ENCODE measurements at places on chromosomes 3 and 15.

GRCh38 chr3:73072634-73073033 lies 11.2 kb downstream of the EBLN2 start:
- DNase-seq = no peak

DNA sequence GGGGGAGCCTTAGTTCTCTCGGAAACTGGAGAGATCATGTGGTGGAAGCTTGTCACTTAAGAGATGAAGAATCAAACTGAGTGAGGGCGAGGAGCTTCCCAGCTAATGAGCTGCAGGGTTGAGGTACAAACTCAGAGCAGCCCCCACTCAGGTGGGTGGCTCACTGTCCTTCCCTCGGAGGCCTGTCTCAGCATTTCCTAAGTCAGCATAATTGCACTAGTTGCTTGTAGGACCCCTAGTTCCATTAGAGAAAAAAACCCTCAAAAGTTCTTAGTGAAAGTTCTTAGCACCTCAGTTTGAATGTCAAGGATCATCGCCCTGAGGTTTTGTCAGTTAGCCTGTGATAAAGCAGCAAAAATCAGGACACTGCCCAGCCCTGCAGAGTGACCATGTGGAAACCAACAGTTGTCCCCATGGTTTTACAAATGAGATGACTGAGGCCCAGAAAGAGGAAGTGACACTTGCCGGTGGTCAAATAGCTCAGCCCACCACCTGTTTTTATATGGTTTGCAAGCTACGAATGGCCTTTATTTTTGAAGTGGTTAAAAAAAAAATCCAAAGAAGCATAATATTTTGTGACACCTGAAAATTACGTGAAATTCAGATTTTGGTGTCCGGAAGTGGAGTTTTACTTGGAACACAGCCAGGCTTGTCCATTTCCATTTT lies 11.9 kb downstream of the SMAD6 start:
- no peak for DNase-seq

DNA sequence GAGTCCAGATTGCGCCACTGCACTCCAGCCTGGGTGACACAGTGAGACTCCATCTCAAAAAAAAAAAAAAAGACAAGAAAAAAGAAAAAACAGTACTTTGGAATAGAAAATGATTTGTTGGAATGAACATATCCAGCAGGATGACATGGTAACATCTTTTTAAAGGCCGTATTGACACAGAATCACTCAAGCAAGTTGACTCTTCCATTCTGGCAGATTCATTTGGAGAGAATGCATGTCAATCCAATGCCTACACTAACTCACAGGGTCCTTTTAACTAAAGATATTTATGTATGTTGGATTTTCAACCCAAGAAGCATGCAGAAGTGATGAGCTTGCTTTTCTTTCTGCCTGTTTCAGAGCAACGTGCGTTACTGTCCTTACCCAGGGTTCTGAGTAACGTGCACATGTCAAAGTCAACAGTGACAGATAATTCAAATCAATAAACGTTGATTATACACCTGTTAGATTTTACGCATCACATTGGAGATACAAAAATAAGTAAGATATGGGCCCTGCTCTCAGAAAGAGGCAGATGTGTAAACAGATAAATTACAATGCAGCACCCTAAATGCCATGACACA lies 77.1 kb upstream of the FNDC3B start:
- no peak for DNase-seq

DNA sequence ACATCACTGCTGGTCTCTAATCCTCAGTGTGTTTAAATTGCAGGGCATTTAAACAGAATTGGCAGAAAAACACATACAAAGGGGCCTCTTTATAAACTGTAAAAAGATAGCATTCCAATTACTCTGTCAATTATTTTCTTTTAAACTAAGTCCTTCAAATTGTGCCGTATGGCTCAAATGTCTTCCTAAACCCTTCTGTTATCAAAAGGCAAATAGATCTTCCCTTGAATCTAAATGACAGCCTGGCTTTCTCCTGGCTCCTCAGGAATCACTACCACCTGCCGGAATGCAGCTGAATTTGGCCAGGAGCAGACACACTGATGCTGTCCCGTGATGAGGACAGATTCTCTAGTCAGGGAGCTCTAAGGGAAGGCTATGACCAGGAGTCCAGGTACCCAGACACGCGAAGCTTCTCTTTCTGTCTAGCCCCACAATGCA lies 85.6 kb downstream of the IGF2BP2 start:
- no peak for DNase-seq

GRCh38 chr3:87900061-87900460 lies 158.7 kb downstream of the CGGBP1 start:
- DNase-seq = no peak

DNA sequence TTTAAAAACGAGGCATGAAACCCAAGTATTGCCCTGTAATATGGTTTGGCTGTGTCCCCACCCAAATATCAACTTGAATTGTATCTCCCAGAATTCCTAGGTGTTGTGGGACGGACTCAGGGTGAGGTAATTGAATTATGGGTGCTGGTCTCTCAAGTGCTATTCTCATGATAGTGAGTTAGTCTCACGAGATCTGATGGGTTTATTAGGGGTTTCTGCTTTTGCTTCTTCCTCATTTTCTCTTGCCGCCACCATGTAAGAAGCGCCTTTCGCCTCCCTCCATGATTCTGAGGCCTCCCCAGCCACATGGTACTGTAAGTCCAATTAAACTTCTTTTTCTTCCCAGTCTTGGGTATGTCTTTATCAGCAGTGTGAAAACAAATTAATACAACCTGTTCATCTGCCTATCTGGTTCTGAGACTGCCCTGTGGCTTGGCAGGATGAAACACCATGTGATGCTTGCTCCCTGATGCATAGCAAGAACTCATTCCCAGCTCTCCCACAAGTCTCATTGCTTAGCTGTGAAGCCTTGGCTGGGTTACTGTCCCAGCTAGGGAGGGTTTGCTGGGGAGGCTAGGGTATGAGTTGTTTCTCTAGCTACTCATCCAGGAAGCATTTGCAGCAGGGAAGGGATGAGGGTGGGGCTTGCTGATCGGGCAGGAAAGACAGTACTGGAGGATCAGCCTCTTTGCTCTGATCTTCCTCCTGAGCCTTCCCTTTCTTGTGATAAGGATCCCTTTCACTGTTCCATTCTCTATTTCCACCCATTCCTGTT lies 3.7 kb upstream of the SQOR start:
- no peak for DNase-seq

Data from LNCaP clone FGC (cell line).